ENCODE measurements at places on chromosomes 1 and 21.

GRCh38 chr1:160247053-160247452 lies 15.3 kb downstream of the DCAF8 start:
- DNase-seq, result no peak

DNA sequence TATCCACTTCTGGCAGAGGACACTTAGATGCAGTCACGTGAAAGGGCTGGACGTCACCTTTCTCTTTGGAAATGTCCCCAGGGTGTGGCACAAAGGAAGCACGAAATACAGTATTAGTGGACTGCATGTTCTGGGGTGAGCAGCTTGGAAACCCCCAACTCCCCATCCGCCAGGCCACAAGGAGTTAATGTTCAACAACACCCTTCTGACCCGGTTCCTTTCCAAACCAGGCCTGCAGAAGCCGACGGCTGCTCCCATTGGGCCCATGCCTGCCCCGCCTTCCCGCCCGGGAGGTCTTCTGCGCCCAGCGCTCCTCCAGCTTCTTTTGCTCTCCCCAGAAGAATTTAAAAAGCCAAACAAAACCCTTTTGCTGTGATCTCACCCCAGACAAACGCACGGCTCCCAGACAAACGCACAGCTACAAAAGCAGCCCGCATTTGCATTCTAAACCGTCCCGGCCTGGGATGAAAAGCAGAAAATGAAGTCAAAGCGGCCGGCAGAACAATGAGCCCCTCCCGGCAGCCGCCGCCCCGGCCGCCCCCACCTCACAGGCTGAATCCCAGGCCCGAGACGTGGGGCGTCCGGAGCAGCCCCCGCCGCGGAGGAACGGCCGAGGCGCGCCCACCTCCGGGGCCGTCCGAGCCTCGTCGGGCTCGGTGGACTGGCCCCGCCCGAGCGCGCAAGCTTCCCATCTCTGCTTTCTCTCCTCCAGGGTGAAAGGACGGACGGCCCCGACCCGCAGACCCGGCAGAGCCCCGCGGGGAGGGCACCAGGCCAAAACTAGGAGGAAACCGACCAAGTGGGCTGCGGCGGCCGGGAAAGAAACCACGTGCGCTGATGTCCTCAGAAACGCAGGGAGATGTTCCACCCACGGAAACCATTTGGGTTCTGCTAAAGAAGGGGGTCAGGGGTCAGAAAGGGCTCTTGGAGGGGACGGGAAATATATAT lies 101.9 kb downstream of the PLPP3 start:
- DNase-seq, result no peak

GRCh38 chr1:3599816-3600215 lies 11.5 kb downstream of the MEGF6 start:
- no peak for DNase-seq

DNA sequence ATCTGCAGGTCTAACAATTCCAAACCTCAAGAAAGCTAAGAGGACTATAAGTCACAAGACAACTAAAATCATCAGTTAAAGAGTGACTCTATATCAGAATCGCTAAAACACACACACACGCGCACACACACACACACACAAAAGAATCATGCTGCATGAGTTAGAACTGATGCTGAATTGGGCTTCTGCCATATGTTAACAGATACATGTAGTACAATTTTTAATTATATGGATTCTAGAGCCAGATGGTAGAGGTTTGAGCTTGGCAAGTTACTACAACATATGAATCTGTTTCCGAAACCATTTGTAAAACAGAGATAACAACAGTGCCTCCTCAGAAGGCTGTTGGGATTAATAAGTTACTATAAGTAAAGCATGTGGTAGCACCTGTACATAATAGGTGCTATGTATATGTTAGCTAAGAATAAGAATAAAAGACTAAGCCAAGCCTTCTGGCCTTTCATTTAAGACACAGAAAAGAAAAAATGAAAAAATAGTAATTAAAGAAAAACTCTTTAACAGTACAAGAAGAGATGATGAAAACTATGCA lies 17.9 kb downstream of the EPRS1 start:
- DNase-seq, result no peak

GRCh38 chr1:115308969-115309368 lies 29.1 kb downstream of the NGF start:
- DNase-seq, result no peak

- no peak for DNase-seq
Observed at GRCh38 chr1:32501865-32502264, 37.0 kb downstream of the ZBTB8B start.

Data from activated CD8-positive, alpha-beta memory T cell treated with anti-CD3 and anti-CD28 coated beads, Interleukin-2, amount 50 U/mL, for 4 hours (primary cell).